ENCODE measurements at places on chromosomes 1 and 21.

GRCh38 chr1:113321771-113322387 is 68.4 kb upstream of the MAGI3 start:
- DNase-seq, result no peak

GRCh38 chr1:196685506-196685905 is 33.7 kb downstream of the CFH start:
- DNase-seq, result no peak

GRCh38 chr21:33249331-33250002 is 16.7 kb upstream of the IL10RB start:
- no peak for DNase-seq

GRCh38 chr1:44110916-44111315 is 7.7 kb upstream of the KLF17 start:
- DNase-seq, result no peak

DNA sequence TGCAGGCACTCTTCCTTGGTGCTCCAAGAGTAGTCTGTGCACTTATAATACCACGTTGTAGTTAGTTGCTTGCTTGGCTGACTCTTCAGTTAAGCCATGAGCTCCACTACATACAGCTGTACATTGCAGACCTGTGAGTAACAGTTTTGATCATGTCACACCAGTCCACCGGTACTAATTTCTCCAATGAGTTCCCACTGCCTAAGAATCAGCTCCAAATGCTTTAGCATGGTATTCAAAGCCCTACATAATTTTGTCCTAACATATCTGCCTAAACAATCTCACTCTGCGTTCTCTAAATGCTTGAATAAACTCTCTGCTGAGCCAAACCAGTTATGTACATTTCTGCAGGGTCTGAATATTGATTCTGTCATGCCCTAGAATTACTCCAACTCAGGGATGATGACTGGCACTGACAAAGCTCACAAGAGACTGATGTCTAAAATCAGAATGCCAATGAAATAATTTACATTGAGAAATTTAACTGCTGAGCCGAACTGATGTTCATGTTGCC is 200.7 kb downstream of the LHX8 start:
- no peak for DNase-seq

- no peak for DNase-seq
Measured at GRCh38 chr1:30612536-30613065, 110.8 kb downstream of the MATN1 start.

GRCh38 chr1:1613509-1614082 is 1.7 kb upstream of the MIB2 start:
- DNase-seq, result no peak

DNA sequence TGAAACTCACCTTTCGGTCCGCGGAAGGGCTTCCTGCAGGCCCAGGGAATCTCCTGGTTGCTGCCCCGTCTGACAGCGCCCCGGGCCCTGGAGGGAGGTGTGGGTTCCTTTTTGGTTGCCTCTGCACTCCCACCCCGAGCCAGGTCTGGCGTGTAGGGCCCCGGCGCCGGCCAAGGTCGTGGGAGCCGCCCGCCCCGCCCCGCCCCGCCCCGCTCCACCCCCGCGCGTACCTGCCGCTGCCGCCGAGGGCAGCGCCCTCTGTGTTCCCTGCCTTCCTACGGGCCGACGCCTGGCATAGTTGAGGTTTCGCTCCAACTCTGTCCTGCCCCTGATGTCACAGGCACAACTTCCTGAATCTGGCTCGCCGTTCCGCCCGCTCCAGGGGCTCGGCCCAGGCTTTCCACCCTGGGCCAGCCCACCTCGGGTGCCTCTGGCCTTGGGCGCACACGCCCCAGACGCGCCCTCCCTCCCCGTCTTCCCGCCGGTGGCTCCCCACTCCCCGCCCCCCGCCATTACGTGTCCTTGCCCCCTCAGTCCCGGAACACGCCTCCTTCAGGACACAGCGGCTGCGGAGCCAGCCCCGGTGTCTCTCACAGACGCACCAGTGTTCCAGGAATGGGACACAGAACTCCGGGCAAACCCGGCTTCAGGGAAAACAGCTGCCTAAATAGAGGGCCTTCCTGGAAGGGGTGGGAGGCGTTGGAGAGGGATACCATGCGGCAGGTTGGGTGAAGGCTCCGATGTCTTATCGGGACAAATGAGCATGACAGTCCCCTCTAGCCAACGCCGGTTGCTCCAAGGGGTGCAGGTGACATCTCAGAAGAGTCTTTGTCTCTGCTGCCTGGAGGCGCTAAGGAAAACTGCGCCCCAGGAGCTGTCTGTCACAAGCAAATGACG is at the start of gene KIAA0040:
KIAA0040 (minus strand) TSS at position 147 of the 897 bp plus-strand sequence. CDS start 31,763 bp downstream, outside the sequence.
- DNase-seq, result peak; percentile 48

DNA sequence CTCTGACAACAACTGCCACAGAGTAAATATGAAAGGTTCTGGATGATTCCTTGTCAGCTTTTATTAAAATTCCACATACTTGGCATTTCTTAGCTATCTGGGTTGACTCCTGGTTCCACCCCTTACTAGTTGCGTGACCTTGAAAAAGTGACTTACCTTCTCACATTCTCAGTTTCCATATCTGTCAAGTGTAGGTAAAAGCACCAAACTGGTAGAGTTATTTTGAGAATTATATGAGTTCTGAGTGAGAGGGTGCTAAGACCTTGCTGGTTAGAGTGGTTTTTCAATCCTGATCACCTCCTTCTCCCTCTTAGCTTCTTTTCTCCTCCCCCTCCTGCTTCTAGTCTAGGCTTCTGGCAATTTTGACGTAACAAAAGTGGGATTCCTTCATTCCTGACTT is 83.4 kb upstream of the ABCD3 start:
- no peak for DNase-seq

DNA sequence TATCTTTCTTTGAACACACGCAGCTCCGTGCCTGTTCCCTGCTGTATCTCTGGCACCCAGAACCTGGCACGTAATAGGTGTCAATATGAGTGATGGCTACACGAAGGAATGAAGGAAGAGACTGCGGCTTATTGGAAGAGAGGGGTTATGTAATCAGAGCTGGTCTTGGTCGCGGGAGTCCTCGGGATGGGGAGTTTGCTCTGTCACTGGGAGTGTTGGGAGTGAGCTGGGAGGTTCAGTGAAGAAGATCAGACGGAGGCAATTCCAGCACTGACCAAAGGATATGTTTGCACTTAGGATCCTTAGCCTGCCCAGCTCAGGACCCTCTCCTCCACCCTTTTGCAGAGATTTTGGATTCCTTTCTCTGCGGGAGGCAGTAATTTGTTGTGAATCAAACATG is 709.1 kb downstream of the PTPRU start:
- DNase-seq, result no peak

DNA sequence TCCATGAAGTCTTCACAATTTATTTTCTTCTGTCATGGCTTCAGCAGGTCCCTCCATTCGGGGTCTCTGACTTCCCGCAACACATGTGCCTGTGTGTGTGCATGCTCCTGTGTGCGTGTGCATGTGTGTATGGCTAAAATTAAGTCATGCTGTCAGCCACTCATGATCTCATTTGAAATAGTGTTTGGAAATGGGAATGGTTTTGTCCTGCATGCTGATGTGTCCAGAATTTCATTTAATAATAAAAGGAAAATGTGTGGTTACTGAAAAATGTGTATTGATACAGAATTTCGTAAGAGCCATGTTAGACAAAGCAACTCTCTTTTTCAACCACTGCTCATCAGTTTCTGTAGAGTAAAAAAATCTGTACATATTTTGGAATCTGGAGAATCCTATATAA is 123.8 kb upstream of the PRDX6 start:
- no peak for DNase-seq

- no peak for DNase-seq
Measured at GRCh38 chr1:233662575-233663304, 48.8 kb downstream of the KCNK1 start.

DNA sequence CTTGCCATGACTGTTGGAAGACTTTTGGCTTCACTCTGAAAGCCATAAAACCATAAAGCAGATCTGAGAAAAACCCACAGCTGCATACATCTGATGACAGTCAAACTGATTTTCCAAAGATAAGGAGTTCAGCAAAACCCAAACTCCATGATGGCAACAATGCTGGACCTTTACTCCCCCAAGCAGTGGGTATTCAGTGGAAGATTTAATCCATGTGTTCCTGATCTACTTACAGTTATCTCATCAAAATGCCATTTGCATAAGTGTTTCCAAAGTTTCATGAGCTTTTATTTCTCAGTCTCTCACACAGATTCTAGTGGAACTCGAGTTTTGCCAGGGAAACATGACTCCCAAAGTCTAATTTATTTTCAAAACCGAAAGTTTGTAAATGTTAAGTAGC is 184.9 kb downstream of the ZC3H11B start:
- no peak for DNase-seq

DNA sequence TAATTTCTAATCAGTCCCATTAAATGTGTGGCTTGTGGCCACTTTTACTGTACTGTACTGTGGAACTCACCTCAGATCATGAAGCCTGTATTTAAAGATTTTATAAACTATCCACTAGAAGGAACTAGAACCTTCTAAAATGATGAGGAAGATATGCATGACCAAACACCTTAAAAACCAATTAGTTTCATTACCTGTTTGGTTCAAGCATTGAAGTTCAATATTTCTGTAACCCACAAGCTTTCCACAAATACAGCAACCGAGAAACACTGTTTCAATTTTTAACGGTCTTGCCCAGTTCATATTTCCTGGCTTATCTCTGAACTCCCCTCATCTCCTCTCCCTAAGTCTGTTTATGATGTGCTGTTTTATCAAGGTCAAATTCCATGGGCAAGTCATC is 264.3 kb upstream of the PLD5 start:
- DNase-seq, result no peak

GRCh38 chr1:91621907-91622306 is 121.3 kb downstream of the CDC7 start:
- DNase-seq, result no peak

- DNase-seq, result no peak
Measured at GRCh38 chr1:11657654-11658053, 3.0 kb downstream of the FBXO44 start.

DNA sequence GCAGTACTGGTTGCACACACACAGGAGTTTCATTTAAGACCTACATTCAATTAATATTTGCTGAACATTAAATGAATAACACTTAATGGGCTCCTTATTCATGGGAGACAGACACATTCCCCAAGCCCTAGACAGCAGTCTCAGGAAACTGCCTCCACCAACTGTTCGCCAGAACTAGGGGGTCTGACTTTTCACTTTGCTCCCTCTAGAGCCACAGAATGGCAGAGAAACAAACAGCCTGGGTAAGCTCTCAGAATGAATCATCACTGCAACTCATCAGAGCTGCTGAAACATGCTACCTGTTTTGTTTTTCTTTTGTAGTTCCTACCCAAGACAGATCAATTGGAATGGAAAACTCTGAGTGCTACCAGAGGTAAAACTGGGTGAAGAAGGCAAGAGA is 31.7 kb downstream of the ELK4 start:
- no peak for DNase-seq

DNA sequence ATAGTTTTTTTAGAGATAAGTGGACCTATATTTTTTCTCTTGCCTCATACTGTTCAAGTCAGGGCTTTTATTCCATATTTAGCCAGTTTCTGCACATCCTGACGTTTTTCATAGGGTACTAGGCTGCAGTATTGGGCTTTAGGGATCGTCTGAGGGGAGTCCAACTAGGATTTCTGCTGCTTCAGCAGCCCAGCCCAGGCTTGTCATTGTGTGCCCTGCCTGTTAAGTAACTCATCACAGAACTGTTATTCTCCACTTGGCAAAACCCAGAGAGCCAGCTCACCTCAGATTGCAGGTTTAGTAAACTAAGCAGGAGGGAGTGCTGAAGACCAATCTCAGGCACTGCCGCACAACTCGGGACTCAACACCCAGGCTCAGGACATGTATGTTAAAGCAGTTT is 2.8 kb downstream of the GALNT2 start:
- DNase-seq, result peak; percentile 8

- DNase-seq, result no peak
Measured at GRCh38 chr1:239879321-239880170, 212.1 kb upstream of the FMN2 start.

GRCh38 chr1:219959540-219960203 is 31.3 kb upstream of the SLC30A10 start:
- no peak for DNase-seq

DNA sequence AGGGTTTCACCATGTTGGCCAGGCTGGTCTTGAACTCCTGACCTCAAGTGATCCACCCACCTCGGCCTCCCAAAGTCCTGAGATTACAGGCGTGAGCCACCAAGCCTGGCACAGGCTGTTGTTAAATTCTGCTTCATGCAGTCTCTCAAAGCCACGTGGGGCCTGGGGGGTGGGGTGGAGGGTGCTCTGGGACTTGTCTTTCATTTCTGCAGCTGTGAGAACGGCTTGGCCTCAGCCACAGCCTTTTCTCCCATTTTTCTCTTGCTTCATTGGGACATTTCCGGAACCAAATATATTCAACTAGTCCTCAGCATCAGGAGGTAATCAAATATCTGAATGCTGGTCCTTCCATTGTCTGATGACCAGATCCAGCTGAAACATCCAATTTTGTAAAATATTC is 27.6 kb upstream of the KCNE2 start:
- DNase-seq, result no peak

GRCh38 chr1:170241266-170241851 is 95.6 kb downstream of the NTMT2 start:
- DNase-seq, result no peak

GRCh38 chr1:204286831-204287421 is 72.8 kb downstream of the PLEKHA6 start:
- peak; percentile 73 for DNase-seq

Data from DMS153 (cell line).